ENCODE measurements at places on chromosomes 12 and 14. TPM values are rescaled to one million over a fixed set of nuclear protein-coding genes. Genes with fewer than 3 reads are reported as not detected.

Gene PRB2
- polyA plus RNA-seq: not detected

Gene INF2
- polyA plus RNA-seq: 52.3 TPM

DNA sequence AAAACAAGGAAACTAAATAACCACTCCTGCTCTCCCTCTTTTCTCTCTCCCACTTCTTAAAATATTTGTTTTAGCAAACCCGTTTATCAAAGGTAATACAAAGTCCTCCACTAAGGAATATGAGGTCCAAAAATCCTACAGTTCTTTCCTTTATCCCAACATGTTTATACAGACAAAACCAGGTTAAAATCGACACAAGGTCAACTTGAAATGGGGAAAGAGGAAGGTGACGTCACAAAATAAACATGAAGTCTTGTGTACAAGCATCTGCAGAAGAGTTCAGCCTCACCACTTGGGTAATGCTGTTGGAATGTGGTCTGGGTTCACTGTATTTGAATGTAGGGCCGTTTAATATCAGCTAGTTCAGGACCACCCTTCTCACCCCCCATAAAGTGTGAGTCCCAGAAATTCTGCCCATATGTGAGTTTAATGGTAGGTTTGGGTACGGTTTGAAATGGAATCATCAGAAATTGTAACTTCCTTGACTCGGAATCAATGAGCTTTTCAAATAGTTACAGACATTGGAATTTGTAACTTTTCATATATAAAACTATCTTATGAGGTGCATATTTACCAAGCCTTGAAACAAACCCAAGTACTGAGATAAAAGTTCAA is 120.0 kb upstream of the SLC38A2 start:
- DNase-seq: no peak

DNA sequence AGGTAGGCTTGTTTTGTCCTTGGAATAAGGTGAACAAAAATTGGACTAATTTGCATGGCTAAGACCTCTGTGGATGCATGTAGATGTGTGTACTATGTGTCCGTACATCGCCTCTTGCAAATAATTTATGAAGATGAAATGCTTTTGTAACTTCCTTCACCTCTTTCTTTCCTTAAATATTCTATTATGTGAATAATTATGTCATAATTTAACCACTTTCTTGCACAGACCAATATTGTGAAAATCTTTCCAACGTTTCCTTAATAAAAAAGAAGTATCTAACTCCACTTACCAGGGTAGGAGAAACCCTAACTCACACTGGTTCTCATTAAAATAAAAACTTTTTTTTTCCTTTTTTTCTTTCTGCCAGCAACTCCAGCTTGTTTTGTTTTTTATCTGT is 4.0 kb downstream of the NANOG start:
- no peak for DNase-seq

- DNase-seq: no peak
Observed at GRCh38 chr12:107079172-107080011, 14.0 kb downstream of the CRY1 start.

- DNase-seq: no peak
Observed at GRCh38 chr14:54715239-54715638, 148.3 kb downstream of the SAMD4A start.

GRCh38 chr12:66072135-66072534 is 58.4 kb downstream of the LLPH start:
- DNase-seq: no peak

- no peak for DNase-seq
Observed at GRCh38 chr12:113439606-113440030, 17.4 kb downstream of the SDSL start.

Gene SLCO1B3
- polyA plus RNA-seq: 0.63 TPM

GRCh38 chr12:120239776-120240494 is 25.6 kb downstream of the PXN start:
- no peak for DNase-seq

Gene ZDHHC22
- not detected for polyA plus RNA-seq

GRCh38 chr12:9797722-9798619 is 29.3 kb upstream of the KLRF1 start:
- peak; percentile 52 for DNase-seq

Measured in right lung (tissue), 10 donors.